CD4-positive, CD25-positive, alpha-beta regulatory T cell (primary cell): ENCODE measurements at places on chromosomes 5 and 9. TPM values are rescaled to one million over a fixed set of nuclear protein-coding genes. Genes with fewer than 3 reads are reported as not detected.

GRCh38 chr9:105313238-105313637, 68.8 kb downstream of the SLC44A1 start:
- no peak for DNase-seq

- DNase-seq = no peak
These were observed 15.3 kb upstream of the NOL6 start for GRCh38 chr9:33489066-33489465.

DNA sequence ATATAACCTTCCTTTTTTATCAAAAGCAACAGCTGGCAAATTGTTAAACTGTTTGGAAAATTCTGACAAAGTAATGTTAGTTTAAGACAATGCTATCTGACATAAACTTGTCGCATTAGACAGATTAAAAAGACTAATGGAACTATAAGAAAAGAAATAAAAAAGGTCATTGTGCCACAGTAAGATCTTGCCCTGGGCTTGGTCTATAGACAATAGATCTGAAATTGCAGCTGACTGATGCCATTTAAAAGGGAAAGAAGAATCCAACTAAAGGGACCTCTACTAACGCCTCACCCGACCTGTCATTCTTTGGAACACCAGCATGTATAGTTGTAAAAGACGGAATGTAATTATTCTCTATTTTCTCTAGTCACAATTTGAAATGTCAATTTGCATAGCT, 644.4 kb upstream of the GRAMD2B start:
- DNase-seq = no peak

GRCh38 chr5:132421462-132421861, 52.0 kb downstream of the SLC22A5 start:
- no peak for DNase-seq

GRCh38 chr9:88233091-88233490, 94.8 kb upstream of the SPATA31C2 start:
- no peak for DNase-seq

- no peak for DNase-seq
These were observed 191.0 kb downstream of the PJA2 start for GRCh38 chr5:109218818-109219217.

DNA sequence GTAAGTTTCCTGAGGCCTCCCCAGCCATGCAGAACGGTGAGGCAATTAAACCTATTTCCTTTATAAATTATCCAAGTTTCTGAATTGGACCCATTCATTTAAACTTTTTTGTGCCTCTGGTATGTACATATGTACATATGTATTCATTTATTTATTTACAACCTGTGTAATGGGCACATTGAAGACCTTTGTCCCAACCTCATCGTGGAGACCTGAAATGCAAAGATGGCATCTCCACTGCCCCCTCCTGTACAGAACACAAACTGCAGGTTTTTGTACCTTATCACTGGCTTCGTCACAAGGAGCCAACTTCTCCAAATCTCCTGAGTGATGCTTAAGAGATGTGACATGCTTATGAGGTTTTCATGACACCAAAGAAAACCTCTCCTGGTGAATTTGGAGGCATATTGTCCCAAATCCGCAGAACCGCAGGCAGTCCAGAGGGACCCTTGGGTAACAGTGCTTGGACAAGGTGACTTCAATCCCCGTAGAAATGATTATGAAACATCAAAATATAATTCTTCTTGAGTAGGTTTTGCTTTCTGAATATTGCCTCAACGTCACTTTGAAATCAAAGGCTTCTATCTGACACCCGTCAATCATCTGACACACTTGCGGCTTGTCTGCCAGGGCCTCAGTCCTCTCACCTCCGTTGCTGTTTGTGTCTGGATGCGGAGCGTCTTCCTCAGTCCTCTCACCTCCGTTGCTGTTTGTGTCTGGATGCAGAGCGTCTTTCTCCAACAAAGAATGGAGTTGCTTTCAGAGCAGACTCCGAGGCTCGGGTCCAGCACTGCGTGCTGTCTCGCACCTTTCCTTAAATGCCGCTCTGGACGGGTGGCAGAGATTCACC, 135.0 kb upstream of the IRX4 start:
- DNase-seq = no peak

TXNDC8 gene
- not detected for total RNA-seq

CDC25C gene
- 0.37 TPM for total RNA-seq

EGFLAM gene
- total RNA-seq = not detected
